Psoas muscle (tissue), 8 donors: ENCODE measurements at places on chromosomes 6 and 20.

- H3K27me3 ChIP-seq: no peaks in the 10 kb centered on the region
- H3K36me3 ChIP-seq: no peaks in the 10 kb centered on the region
- peaks cover 10% of the 10 kb centered on the region for H3K4me1 ChIP-seq
Observed at GRCh38 chr20:45049904-45050471, 50.9 kb downstream of the KCNS1 start.

GRCh38 chr6:140773276-140773675 is 1359.4 kb upstream of the GJE1 start:
- no peak overlapping the region for H3K4me3 ChIP-seq
- H3K4me1 ChIP-seq: peaks cover 16% of the 10 kb centered on the region
- no peaks in the 10 kb centered on the region for H3K27me3 ChIP-seq
- no peak overlapping the region for H3K27ac ChIP-seq
- DNase-seq: no peak
- no peaks in the 10 kb centered on the region for H3K36me3 ChIP-seq

GRCh38 chr6:41682497-41683272 is 44.4 kb downstream of the MDFI start:
- H3K4me3 ChIP-seq: peak overlapping the region; percentile 62
- no peaks in the 10 kb centered on the region for H3K36me3 ChIP-seq
- no peak for DNase-seq

DNA sequence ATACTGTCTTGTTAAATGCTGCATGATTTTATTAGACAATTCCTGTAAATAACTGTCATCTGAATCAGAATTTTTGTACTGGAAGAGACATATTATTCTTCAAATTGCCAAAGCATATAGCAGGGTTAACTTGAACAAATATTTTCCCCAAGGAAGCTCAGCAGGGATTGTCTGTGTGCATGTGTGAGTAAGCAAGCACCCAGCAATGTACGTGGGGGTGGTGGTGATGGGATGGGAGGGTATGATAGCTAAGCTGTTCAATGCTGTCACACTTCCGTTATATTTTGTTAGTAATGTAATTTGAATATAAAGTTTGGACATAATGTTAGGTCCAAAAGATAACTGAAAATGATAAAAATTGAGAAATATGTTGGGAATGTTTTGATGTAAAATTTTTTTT is 118.1 kb downstream of the MYB start:
- H3K27ac ChIP-seq: no peak overlapping the region
- peaks cover 11% of the 10 kb centered on the region for H3K36me3 ChIP-seq
- no peaks in the 10 kb centered on the region for H3K27me3 ChIP-seq

GRCh38 chr6:144845186-144845585 is 560.1 kb downstream of the UTRN start:
- DNase-seq: no peak
- H3K4me3 ChIP-seq: no peak overlapping the region
- no peaks in the 10 kb centered on the region for H3K27me3 ChIP-seq

DNA sequence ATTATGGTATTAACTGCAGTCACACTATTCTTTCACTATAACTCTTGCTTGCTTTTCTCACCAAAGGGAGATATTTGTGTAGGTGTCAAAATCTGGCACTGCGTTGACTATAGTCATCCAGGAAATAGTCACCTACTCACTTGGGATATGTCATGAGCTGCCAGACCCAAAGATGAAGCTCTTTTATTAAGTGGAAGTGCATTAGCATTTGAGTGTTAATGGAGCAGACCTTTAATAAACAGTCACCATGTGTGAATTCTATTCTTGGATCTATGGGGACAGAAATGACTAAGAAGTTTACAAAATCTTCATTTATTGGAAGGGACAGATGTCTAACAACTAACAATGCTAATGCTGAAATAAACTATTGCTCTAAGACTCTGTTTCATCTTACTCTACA is 130.1 kb upstream of the NEDD9 start:
- H3K4me1 ChIP-seq: no peaks in the 10 kb centered on the region
- H3K36me3 ChIP-seq: no peaks in the 10 kb centered on the region
- no peak overlapping the region for H3K27ac ChIP-seq
- H3K27me3 ChIP-seq: no peaks in the 10 kb centered on the region
- DNase-seq: no peak

- no peaks in the 10 kb centered on the region for H3K36me3 ChIP-seq
- H3K27me3 ChIP-seq: no peaks in the 10 kb centered on the region
- H3K27ac ChIP-seq: no peak overlapping the region
- DNase-seq: no peak
- no peak overlapping the region for H3K4me3 ChIP-seq
Observed at GRCh38 chr20:14446446-14446845, 109.0 kb upstream of the FLRT3 start.

GRCh38 chr6:82589509-82590206 is 226.0 kb downstream of the TPBG start:
- H3K36me3 ChIP-seq: no peaks in the 10 kb centered on the region
- no peak overlapping the region for H3K27ac ChIP-seq
- no peaks in the 10 kb centered on the region for H3K27me3 ChIP-seq

GRCh38 chr6:28809947-28810658 is 113.7 kb downstream of the TRIM27 start:
- no peaks in the 10 kb centered on the region for H3K4me1 ChIP-seq
- no peaks in the 10 kb centered on the region for H3K36me3 ChIP-seq
- no peak overlapping the region for H3K4me3 ChIP-seq
- DNase-seq: no peak
- no peak overlapping the region for H3K27ac ChIP-seq

DNA sequence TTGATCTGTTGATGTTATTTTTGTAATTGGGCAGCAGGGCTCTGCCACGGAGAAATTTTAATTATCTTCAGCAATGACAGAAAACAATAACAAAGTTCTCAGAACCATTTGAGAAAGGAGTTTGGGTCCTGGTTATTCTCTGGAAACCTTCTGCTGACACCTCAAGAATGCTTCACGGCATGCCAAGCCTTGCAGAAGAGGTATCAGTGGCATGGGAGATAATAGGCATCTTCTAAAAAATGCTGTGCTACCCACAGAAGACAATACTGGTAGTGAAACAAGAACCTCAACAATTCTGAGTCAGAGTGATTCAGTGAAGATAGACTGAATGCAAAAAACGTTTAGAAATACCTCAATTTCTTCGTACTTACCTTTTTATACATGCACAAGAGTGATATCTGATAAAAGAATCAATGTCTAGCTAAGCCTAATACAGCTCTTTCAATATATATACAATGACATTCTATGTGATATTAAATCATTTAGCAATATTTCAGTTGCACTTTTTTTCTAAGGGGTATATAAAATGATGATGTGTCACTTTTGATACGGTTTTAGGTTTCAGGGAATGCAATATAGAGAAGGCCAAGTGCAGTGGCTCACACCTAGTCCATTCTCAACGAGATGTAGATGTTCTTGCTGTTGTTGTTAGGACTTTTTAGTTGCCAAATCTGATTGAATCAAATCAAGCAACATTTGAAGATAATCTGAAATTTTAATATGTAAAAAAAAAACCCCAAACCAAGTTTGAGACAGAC is 110.4 kb upstream of the COL21A1 start:
- H3K36me3 ChIP-seq: no peaks in the 10 kb centered on the region
- DNase-seq: no peak
- H3K27ac ChIP-seq: no peak overlapping the region
- no peak overlapping the region for H3K4me3 ChIP-seq
- H3K27me3 ChIP-seq: no peaks in the 10 kb centered on the region

GRCh38 chr6:31767096-31767645 is 4.7 kb downstream of the SAPCD1 start:
- DNase-seq: no peak
- no peaks in the 10 kb centered on the region for H3K27me3 ChIP-seq
- H3K4me1 ChIP-seq: no peaks in the 10 kb centered on the region
- H3K36me3 ChIP-seq: no peaks in the 10 kb centered on the region

DNA sequence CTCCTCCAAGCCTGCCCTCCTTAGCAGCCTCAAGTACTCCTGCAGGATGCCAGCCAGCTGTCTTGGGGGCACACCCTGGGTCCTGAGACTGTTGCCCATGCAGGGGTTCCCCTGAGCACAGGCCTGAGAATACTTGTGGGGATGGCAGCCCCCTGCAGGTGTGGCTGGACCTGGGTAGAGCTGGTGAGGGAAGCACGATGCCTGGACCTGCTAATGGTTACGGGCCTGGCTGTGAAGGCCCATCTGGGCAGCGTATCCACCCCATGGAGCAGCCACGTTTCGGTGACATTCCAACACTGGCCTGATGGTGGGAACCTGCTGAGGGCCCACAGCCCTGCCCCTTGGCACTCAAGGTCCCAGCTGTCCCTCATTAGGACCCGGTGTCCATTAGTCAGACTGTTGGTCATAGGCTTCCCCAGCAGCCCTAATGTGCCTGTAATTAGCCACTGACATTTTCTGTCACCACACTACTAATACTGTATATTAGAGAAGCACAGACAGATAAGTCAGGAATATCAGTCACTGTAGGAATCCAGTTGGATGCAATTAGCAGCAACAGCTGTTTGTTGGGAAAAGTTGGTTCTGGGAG is 20.3 kb downstream of the CCDC167 start:
- peaks cover 4% of the 10 kb centered on the region for H3K36me3 ChIP-seq
- no peak overlapping the region for H3K27ac ChIP-seq
- no peaks in the 10 kb centered on the region for H3K4me1 ChIP-seq
- H3K4me3 ChIP-seq: no peak overlapping the region
- H3K27me3 ChIP-seq: no peaks in the 10 kb centered on the region

- H3K4me3 ChIP-seq: no peak overlapping the region
- no peak overlapping the region for H3K27ac ChIP-seq
- no peaks in the 10 kb centered on the region for H3K27me3 ChIP-seq
Observed at GRCh38 chr6:52557389-52558265, 19.2 kb downstream of the TRAM2 start.

DNA sequence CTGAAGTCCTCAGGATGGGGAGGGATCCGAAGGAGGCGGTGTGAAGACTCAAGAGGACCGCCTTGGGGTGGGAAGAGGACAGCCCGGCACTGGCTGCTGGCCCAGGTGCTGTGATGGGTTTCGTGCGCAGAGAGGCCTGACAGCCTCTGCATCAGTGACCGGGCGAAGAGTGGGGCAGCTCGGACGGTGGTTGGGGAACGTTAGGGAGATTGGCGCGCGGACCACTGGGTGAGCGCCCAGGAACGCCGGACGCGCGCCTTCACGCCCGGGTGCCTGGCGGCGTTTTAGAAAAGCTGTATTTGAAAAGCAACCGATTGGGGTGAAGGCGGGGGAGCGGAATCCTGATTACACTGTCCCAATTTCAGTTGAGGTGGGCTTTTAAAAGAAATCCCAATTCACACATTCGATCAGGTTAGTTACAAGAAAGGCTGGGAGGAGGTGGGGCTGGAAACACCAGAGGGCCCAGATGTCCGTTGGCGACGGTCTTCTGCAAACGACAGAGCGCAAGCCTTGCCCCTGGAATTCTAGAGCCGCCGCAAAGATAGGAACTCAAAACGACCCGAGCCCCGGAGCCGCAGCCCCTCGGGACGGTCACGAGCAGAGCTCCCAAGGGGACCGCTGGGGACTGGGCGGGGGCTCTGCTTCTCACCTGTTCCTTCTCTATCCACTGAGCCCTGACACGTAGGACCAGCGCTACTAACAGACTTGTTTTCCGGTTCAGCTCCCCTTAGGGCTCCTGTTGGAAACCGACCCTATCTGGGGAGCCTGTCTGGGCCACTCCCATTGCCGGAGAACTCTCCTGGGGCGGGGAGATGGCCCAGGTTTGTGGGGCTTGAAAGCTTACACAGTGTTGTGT is 8.5 kb upstream of the TRIM40 start:
- H3K36me3 ChIP-seq: no peaks in the 10 kb centered on the region
- peaks cover 12% of the 10 kb centered on the region for H3K27me3 ChIP-seq
- no peak overlapping the region for H3K27ac ChIP-seq
- DNase-seq: no peak
- peak overlapping the region; percentile 48 for H3K4me3 ChIP-seq
- H3K4me1 ChIP-seq: peaks cover 5% of the 10 kb centered on the region

- H3K27ac ChIP-seq: no peak overlapping the region
- DNase-seq: no peak
- H3K36me3 ChIP-seq: no peaks in the 10 kb centered on the region
- H3K27me3 ChIP-seq: no peaks in the 10 kb centered on the region
Observed at GRCh38 chr6:117165911-117166499, 99.4 kb upstream of the VGLL2 start.
